ENCODE measurements at places on chromosomes 2 and 18.

DNA sequence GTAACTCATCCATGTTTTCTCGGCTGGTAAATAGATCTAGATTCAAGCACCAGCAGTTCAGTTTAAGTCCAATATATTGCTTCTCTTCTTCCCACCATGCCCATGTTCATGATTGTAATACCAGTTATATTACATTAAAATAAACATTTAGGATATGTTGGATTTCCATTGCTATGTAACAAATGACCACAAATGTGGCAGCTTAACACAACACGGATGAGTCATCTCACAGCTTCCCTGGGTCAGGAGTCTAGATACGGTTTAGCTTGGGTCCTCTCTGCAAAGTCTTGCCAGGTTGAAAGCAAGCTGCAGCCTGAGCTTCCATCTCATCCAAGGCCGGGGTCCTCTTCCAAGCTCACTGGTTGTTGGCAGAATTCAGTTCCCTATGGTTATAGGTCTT lies 39.4 kb upstream of the SMAD2 start:
- no peak for DNase-seq

DNA sequence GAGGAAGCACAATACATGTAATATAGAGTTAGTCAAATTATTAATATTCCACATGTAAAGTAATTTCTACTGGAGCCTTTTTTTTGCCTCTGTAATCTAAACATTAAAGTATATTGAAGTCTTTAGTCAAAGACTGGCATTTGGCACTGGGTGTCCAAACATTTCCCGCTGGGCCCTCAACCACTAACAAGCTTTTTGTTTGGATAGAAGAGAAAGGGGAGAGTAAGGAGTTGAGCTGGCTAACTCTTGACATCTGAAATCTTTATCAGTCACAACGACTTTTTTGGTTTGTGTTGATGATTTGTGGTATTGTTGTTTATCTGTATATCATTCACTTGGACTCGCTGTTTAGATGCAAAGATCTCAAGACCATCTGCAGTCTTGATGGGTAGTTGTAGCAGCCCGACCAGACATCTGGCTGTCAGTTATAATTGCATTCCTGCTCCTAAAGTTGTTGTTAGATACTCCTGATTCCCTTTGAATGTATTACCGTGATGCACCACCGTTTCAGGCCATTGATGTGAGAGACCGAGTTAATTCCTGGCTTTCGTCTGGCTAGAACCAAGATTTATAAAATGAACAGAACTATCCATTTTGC lies 379.6 kb downstream of the MTX2 start:
- no peak for DNase-seq

- no peak for DNase-seq
Measured at GRCh38 chr2:64065516-64065915, 46.3 kb upstream of the VPS54 start.

DNA sequence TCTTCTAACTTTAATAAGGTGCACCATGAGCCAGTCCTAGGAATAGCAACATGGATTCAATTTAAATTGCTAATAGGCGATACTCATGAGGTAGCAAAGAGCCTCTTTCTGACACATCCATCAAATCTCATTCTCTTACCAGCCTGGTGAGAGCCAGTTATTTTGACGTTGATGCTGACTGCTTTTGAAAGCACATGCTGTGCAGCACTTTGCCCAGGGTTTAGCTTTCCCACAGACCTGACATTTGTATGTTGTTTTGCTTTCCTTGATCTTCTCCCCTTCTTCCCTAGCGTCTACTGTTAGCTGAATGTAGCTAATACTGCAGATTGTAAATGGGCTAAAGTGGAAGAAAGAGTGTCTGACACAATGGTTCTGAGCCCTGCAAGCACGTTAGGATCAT lies 101.1 kb upstream of the CCDC85A start:
- DNase-seq, result no peak

- DNase-seq, result no peak
Measured at GRCh38 chr2:220198896-220199295, 571.5 kb downstream of the SLC4A3 start.

DNA sequence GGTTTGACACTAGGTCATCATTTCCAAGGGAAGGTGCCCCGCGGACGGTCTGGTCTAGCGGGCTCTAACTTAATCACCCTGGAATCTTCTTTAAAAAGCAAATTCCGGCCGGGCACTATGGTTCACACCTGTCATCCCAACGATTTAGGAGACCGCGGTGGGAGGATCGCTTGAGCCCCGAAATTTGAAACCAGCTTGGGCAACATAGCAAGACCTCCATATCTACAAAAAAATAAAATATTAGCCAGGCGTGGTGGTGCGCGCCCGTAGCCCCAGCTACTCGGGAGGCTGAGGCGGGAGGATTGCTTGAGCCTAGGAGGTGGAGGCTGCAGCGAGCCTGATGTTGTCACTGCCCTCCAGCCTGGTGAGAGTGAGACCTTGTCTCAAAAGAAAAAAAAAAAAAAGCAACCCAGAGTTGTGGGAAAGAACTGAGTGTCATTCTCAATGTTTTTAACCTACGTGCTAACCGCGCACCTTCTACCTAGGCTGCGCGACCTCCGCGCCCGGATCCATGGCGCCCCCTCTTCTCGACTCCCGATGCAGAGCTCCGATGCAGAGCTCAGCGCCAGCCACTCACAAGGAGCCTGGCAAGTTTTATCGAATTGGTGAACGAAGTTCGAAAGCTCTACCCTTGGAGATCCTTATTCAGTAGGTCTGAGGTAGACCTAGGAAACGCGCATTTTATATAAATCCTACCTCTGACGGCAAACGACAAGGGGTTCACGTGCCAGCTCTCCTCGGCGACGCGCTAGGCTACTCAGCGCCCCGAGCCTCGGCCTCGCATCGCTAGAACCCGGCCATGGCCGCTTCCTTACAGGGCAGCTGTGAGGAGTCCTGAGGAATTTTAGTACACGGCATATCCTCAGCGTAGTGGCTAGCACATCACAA lies 888 bp upstream of the TWSG1 start:
- peak; percentile 54 for DNase-seq

- DNase-seq, result no peak
Measured at GRCh38 chr2:195838002-195838401, 181.0 kb downstream of the SLC39A10 start.

GRCh38 chr2:36361396-36361795 lies 5.8 kb downstream of the CRIM1 start:
- DNase-seq, result no peak

- DNase-seq, result no peak
Measured at GRCh38 chr18:6857300-6857699, 127.8 kb downstream of the ARHGAP28 start.

DNA sequence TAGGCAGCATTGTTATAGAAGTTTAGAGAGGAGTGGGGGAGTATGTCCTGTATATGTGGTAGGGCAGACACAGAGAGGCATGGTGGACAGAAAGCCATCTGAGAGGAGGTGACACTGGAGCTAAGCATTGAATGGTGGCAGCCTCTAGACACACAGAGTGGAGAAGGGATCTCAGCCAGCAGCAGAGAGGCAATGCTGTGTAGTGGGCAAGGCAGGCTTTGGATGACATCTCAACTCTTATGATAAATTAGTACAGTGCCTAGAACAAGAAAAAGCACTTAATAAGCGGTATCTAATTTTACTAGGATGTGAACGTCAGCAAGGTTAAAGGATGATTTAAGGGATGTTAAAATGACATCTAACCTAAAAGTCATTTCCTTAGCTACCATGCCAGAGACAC lies 22.5 kb upstream of the CERS6 start:
- DNase-seq, result no peak

DNA sequence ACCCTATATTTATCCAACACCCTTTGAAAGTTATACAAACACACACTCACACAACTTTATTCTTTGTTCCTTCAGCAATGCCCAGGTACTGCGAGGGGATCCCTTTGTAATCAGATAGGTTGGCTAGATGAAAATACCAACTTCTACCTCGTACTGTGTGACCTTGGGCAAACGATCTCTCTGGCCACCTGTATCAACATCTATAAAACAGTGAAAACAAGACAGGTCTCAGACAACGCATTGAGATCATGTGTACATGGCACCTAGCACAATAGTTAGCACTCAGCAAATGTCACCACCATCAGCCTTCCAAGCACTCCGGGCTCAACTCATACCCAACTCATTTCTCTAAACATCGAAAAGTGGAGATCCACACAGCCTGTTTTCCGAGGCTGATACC lies 118.4 kb upstream of the PPP1CB start:
- no peak for DNase-seq

- no peak for DNase-seq
Measured at GRCh38 chr2:69717861-69718273, 24.1 kb upstream of the ANXA4 start.

DNA sequence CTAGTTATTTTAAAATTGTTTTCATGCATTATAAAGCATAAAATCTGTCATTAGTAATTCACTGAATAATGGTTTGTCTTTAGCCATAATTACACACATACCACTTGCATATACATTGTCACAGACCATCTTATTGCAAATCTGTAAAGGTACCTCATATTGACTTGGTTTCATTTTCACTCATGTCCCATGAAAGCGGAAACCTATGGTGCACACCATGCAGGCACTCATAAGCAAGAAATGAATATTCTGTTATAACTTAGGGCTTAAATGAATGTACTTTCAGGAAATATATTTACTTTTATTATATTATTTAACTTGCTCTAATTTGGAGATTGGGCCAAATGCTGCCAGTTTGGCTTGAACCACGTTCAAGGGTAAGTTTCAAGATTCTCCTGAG lies 29.2 kb upstream of the STK17B start:
- no peak for DNase-seq

- no peak for DNase-seq
Measured at GRCh38 chr2:120605231-120605935, 130.3 kb upstream of the GLI2 start.

GRCh38 chr18:72674710-72675109 lies 130.6 kb upstream of the CBLN2 start:
- DNase-seq, result no peak

GRCh38 chr2:192215096-192215877 lies 20.6 kb upstream of the TMEFF2 start:
- DNase-seq, result no peak

GRCh38 chr2:10812362-10813162 lies at the start of gene PDIA6:
PDIA6 (minus strand) TSS chr2:10812785; CDS start chr2:10812696, 89 bp downstream.
- DNase-seq, result peak; percentile 97

GRCh38 chr2:237126519-237127174 lies 41.0 kb downstream of the COPS8 start:
- DNase-seq, result no peak

DNA sequence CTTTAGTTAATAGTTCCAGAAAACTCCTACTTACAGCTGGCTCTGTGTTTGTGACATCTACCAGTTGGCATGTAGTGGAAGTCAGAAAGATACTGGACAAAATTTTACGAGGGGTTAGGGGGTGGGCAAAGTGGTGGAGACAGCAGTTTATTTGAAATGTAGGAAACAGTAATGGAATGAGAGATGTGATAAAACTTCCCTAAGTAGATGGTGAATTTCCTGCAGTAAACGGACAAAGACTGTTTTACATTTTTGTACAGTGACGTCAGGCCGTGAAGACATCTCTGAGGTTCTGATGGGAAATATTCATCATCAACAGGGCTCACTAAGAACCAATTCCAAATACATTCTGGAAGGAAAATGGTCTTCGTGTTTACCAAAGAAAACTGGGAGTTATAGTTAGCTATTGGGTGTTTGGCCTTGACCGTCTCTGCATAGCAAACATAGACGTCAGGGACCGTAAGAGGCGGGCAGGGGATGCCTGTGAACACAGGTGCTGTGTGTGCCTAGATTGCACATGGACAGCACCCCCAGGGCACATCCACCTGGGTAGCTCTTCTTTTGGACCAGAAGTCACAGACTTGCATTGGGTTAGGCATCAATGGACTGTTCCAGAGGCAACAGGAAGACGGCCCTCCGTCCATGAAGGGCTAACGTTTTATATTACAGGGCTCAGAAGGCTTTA lies 131.5 kb downstream of the ZNF516 start:
- DNase-seq, result no peak

- no peak for DNase-seq
Measured at GRCh38 chr18:22640281-22640842, 222.6 kb upstream of the CTAGE1 start.

DNA sequence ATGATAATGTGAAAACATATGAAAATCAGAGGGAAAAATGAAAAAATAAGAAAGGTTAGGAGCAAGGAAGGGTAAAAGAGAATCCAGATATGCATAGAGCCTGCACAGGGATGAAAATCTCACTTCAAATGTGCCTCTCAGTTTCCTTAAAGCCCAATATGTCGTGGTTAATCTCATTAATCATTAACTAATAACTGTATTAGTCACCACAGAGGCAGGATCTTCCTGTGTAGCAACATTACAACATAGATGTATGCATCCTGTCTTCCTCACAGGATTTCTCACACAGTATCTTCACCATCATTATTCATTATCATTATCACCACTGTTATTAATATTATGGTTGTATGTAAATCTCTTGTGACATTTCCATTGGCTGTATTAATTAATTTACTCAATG lies 361.2 kb upstream of the SOX11 start:
- DNase-seq, result no peak

DNA sequence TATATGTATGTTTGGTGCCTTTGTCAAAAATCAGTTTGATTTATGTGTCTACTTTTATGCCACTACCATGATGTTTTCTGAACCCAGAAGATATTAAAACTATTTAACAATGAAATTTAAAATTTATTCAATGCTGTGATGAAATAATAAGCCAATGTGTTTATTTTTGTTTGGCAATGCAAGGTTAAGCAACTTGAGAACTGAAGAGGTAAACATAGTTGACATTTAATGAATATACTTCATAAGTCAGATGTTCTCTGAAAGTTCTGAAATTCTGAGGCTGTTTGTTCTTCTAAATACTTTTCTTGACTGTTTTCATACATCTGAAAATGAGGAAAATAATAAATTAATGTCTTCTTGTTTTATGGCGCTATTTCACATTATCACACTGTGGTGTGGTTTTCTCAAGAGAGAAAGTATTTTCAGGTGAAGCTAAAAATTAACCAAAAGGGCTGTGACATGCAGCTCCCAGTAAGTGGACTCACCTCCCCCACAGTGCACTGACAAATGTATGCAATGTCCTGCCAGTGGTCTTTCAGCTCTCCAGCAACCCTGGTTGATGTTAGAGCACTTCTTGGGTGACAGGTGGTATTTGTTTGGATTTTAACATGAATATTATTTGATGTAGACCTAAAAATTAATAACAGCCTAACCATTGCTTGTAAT lies 863.6 kb upstream of the SALL3 start:
- no peak for DNase-seq

DNA sequence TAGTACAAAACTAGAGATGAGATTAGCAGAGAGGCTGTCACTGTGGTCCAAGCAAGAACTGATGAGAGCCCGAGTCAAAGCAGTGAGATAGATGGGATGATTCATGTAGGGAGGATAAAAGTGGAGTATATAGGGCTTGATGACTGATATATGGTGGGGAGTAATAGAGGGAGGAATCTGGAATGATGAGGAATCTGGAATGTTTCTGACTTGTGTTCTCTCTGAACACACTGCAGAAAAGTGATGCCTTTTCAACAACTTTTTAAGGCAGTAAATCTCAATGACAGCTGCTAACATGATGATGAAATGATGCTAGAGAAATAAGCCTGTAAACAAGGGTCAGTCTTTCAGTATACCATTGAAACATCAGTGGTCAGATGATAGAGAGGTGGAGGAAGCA lies 143.5 kb upstream of the SP5 start:
- no peak for DNase-seq

- DNase-seq, result no peak
Measured at GRCh38 chr2:166084301-166084700, 43.5 kb downstream of the SCN1A start.

- no peak for DNase-seq
Measured at GRCh38 chr2:224156436-224156835, 117.3 kb upstream of the SERPINE2 start.

Data from WTC11 (cell line).